ENCODE measurements at places on chromosomes 3 and 15.

- no peak for DNase-seq
Measured at GRCh38 chr3:139447486-139447885, 28.8 kb downstream of the RBP2 start.

- no peak for DNase-seq
Measured at GRCh38 chr3:16174389-16174788, at the start of gene GALNT15. TSS of gene GALNT15 (plus strand) at chr3:16174680. CDS start at chr3:16175152, 472 bp downstream.

DNA sequence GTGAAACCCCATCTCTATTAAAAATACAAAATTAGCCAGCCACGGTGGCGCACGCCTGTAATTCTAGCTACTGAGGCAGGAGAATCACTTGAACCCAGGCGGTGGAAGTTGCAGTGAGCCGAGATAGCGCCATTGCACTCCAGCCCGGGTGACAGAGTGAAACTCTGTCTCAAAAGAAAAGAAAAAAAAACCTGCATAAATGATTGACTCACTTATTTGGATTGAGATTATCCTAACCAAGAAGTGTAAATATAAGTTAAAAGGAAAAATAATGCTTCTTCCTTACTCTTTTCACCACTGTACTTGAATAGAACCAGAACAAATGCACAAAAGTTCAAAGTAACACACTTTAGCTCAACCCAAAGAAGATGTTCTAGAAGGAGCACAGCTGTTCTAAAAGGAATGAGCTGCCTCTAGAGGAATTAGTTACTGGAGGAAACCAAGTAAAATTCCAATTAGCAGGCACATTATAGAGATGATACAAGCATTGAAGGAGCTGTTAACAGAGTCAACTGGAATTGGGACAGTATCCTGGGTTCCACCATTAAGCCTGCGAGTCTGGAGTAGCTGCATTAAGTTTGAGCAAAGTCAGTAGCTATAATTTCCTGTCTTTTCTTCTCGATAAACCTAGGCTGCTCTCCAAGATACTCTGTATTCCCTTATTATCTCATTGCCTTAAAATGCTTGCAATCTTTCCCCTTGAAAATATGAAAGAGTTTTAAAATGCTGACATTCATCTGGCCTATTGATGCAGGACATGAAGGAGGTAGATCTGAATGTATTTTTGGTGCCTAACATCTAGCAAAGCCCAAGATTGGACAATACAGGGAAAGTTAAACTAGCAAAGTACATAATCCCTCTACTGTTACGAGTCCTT, 9.5 kb downstream of the MTHFS start:
- DNase-seq, result no peak

DNA sequence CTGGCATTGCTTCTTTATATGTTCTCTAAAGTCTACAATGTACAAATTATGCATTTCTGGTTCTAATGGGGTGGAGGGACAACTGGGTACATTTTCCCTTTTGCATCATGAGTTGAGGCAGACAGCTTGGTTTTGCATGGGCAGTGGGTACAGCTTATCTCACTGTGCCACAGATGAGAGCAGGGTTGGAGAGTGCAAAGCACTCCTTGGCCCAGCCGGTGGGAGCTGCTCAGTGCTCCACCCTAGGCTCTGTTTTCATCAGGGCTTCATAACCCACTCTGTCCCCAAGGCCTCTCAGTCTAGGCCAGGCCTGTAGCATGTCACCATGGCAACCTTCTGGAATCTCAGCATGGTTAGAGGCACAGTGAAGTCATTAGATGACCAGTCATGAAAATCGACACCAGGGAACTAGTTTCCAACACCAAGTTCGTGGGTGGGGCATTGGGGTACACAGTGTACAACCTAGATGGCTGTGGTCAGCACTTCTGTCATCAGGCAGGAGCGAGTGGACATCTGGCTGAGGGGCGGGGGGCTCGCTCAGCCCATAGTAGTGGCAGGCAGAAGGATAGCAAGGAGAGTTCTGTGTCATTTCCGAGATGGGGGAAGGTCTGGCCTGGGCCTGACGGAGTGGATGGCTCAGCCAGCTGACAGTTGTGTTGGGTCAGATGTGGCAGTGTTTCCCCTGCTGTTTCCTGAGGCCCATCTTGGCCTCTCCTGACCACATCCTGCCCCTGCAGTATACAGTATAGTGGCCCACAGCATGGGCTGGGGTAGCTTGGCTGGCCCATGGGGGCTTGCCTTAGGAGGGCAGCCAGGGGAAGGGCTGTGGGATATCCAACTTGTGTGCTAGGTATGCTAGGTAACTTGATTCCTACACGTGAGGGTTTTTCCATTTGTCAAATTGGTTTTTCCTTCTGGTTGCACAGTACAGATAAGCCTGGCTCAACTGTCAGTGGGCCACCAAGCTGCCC, 75.7 kb upstream of the PRR23C start:
- no peak for DNase-seq

- DNase-seq, result no peak
Measured at GRCh38 chr3:46221391-46221790, 13.3 kb upstream of the CCR1 start.
